ENCODE measurements at places on chromosomes 3 and 15. TPM values are rescaled to one million over a fixed set of nuclear protein-coding genes. Genes with fewer than 3 reads are reported as not detected.

GRCh38 chr3:126854666-126855065 lies 128.2 kb upstream of the PLXNA1 start:
- DNase-seq = no peak
- peaks cover 38% of the 10 kb centered on the region for H3K4me1 ChIP-seq
- H3K36me3 ChIP-seq = 0 out of 3 replicates have a peak, but pooled peaks cover 3% of the 10 kb centered on the region
- H3K27ac ChIP-seq = no peak overlapping the region

DNA sequence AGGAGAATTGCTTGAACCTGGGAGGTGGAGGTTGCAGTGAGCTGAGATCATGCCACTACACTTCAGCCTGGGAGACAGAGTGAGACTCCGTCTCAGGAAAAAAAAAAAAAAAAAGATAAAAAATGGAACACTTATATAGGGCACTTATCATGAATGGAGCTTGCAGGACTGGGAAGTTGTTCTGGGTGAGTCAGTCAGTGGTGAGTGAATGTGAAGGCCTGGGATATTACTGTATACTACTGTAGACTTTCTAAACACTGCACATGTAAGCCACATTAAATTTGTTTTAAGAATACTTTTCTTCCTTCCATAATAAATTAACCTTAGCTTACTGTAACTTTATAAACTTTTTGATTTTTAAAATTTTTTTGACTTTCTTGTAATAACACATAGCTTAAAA lies 59.8 kb downstream of the SFMBT1 start:
- DNase-seq = no peak
- H3K27me3 ChIP-seq = no peaks in the 10 kb centered on the region
- no peaks in the 10 kb centered on the region for H3K36me3 ChIP-seq
- H3K4me1 ChIP-seq = peaks cover 17% of the 10 kb centered on the region
- no peak overlapping the region for H3K4me3 ChIP-seq
- H3K27ac ChIP-seq = no peak overlapping the region

DNA sequence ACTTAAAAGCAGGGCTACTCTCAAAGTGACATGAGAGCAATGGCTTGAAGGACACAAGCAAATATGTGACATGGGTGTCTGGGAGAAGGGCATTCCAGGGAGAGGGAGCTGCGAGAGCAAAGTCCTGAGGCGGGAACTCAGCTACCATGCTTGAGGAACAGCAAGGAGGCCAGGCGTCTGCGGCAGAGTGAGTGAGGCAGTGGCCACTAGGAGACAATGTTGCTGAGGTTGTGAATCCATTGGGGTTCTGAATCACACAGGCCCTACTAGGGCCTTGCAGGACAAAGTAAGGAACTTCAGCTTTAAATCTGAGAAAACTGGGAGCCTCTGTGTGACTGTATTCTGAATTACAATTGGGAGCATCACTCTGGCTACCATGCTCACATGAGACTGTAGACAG lies 94.1 kb upstream of the PRICKLE2 start:
- no peaks in the 10 kb centered on the region for H3K27me3 ChIP-seq
- H3K4me3 ChIP-seq = no peak overlapping the region
- no peaks in the 10 kb centered on the region for H3K4me1 ChIP-seq
- no peaks in the 10 kb centered on the region for H3K36me3 ChIP-seq
- H3K27ac ChIP-seq = no peak overlapping the region

The PODXL2 gene
- 25.1 TPM for total RNA-seq
